ENCODE measurements at places on chromosomes 6 and 20. TPM values are rescaled to one million over a fixed set of nuclear protein-coding genes. Genes with fewer than 3 reads are reported as not detected.

The ADISSP gene
- 10.0 TPM for total RNA-seq

The AIF1 gene
- 42.6 TPM for total RNA-seq

The MOG gene
- not detected for total RNA-seq

The ABHD16A gene
- total RNA-seq = 42.6 TPM

The TAGAP gene
- 2.5 TPM for total RNA-seq

The HNF4A gene
- total RNA-seq = not detected

The CALHM5 gene
- 8.6 TPM for total RNA-seq

The RGS17 gene
- 6.6 TPM for total RNA-seq

The TREML1 gene
- 0.21 TPM for total RNA-seq

The SPATA25 gene
- total RNA-seq = 1.7 TPM
